ENCODE measurements at places on chromosomes 2 and 18.

DNA sequence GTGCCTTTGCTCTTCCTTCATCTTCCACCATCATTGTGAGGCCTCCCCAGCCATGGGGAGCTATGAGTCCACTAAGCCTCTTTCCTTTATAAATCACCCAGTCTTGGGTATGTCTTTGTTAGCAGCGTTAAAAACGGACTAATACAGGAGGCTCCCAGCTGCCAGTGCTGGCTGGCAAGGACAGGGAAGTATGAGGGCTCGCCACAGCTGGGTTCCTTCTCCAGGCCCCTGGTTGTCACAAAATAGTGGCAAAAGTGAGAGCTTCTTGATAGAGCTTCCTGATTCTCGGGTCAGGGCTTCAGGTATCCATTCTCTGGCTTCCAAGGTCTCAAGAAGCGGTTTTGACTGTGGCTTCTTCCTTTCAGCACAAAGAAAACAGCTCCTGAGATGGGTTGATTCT, 85.0 kb downstream of the ZNF516 start:
- no peak for DNase-seq

DNA sequence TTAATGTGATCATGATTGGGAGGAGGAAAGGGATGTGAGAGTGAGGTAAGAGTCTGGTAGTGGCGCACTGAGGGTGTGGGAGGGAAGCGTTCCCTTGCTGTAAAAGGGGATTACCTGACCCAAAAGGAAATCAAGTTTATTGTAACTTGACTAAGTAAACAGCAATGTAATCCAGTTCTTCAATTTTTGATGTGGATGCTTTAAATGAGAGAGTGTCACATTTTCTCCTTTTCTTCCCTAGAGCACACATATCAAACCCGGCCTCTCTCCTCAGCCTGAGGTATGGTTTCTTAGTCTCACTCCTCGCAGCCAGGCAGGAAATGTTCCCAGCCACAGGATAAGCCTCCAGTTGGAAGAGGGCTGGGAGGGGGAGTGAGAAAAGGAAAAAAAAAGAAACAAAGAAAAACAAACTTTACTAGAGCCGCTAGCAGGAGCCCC, 688 bp upstream of the ARHGAP28 start:
- DNase-seq: no peak

GRCh38 chr2:45192991-45193390, 183.7 kb upstream of the SIX2 start:
- no peak for DNase-seq

DNA sequence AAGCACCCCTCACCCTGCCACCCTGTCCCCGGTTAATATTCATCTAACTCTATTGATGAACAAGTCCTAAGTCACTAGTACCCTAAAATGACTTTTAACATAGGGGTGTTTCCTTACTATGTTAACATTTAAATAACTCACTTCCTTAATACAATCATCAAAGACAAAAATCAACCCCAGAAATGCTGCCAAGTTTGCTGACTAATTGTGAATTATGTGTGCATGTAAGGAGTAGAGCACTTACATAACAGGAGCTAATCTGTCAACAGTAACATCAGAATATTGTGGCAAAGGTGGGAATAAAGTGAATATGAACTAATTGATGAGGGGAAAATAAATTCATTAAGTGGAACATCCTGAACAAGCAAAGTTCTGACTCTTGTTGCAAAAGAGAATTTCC, 81.4 kb upstream of the ERBB4 start:
- DNase-seq: no peak

- no peak for DNase-seq
Observed at GRCh38 chr2:162475661-162476060, 131.7 kb downstream of the GCA start.

DNA sequence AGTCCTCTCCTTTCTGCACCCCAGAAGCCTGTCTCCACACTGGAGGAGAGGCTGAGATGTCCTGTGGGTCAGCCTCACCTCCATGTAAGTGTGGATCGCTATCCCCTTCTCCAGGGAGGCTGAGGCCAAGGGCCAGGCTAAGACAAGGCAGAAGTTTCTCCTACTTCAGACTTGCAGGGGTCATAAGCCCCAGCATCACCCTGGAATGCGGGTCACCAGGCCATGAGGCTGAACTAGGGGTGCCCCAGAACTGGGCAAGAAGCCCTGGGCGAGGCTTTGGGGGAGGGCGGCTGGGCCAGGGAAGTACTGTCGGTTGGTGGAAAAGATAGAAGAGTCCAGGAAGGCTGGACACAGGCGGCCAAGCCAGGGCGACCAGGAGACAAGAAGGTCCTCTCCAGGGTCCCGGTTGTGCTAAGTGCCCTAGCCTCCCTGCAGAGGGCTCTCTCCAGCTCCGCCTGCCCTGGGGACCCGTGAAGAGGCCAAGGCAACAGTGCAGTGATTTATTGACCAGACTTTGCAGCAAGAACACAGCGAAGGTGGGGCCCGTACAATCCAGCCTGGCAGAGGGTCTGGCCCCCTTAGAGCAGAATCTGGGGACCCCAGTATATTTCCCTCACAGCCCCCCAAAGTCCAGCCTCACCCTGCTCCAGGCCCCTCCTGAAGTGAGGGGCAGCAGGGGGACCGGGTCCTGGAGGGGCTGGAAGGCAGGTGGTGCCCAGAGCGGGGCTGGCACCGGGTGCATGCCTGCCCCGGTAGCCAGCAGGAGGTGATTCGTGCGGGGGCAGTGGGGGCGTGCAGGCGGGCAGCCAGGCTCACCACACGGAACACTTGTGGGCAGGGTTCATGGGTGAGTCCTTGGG, 8.1 kb downstream of the ECEL1 start:
- DNase-seq: no peak

DNA sequence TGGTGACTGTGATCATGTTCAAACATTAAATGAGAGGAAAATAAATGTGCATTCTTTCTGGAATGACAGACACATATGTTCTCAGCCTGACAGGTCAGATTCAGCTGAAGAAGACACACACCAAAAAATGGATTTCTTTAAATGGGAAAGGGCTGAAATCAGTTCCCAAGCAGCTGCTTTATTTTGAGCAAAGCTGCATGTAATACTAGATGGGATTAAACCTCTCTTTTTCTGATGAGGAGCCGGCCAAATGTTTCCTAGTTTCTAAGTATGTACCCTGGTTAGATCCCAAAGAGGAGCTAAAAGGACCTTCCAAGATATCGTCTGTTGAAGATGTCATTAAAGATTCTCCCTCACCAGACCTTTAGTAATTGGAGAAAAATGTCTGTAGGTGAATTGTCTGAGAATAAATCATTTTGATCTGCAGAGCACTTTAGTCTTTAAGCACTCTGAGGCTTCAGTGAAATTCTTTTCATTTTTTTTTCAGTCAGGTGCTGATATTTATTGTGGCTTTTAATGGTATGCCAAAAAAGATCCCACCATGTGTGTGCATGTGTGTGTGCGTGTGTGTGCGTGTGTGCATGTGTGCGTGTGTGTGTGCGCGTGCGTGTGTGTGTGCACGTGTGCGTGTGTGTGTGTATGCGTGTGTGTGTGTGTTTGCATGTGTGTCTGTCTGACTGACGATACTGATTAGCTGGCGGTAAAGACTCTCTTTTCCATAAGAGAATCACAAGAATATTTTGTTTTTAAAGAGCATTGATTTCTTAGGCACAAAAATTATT, 175.8 kb downstream of the IRS1 start:
- no peak for DNase-seq

DNA sequence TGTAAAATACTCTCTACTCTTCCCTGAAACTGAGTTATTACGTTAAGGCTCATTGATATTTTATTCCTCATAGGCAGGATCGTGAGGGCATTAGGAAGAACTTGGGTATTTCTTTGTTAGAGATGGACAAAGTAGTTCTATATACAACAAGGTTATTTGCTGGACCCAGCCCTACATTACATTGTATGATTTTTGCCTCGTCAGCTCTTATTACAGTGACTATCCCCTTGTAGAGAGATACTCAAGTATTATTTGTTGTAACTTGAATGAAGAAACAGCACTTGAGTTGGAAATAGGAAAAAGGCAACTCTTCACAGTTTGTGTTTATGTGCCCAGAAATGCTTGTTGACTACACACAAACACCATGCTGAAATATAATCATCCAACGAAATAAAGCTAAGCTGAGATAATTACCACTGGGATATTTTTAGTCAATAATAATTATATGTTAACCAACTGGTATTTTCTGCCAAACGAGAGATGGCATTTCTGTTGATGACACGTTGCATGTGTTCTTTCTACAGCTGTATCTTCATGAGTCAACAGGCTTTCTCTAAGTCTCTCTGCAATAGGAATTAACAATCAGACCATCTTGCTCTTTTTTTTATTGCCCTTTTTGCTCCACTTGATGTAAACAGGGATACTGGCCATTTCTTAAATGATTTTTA, 947.6 kb downstream of the DPP10 start:
- no peak for DNase-seq

GRCh38 chr2:199282309-199282708, 175.4 kb downstream of the SATB2 start:
- DNase-seq: no peak

DNA sequence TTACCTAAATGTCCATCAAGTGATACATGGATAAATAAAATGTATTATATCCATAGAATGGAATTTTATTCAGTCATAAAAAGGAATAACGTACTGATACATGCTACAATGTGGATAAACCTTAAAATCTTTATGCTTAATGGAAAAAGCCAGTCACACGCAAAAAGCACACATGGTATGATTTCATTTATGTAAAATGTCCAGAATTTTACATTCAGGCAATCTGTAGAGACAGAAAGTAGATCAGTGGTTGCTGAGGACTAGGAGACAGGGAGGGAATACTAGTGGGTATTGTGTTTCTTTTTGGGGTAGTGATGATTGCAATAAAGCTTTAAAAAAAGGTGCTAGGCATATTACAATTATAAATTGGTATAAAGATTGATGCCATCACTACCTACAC, 30.7 kb upstream of the CD302 start:
- no peak for DNase-seq

GRCh38 chr2:180463608-180464007, 456.5 kb upstream of the CWC22 start:
- DNase-seq: no peak

- peak; percentile 35 for DNase-seq
Observed at GRCh38 chr2:84556190-84556589, 39.9 kb downstream of the DNAH6 start.

DNA sequence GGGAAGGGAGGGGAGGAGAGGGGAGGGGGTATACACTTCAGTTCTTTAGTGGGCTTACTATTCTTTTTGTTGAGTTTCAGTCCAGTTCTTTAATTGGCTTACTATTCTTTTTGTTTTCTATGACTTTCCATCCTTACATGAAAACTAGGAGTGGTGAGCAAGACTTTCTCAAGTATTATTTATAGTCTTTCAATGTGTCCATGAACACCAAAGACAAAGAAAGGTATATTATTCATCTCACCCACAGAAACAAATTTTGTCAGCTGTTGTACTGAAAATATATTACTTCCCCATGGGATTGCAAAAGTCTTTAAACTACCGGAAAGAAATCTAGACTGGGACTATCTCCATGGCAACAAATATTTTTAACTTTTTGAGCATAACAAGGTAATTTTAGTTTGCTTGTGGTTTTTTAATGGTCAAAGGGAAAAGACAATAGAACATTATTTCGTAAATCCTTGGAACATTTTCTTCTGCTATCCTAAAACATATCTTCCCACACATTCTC, 17.6 kb downstream of the ADAM17 start:
- DNase-seq: no peak

- DNase-seq: no peak
Observed at GRCh38 chr2:191030521-191031154, 16.7 kb upstream of the STAT1 start.

DNA sequence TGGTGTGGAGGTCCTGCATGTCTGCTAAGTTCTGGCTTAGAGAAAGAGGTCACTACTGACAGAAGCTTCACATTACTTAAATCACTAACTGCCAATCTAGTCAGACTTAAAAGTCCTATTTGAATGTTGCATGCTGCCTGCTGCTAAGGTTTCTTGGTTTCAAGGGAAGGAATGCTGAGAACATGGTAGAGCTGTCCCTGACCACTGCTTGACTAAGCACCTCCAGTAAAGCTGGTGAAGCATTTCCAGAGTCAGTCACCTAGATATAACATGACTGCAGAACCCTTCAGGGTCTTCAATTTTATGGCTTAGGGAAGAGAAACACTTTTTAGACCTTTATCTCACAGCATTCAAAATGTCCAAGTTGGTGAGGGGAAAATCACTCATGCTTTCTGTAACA, 2178.3 kb upstream of the PIK3C3 start:
- DNase-seq: no peak

DNA sequence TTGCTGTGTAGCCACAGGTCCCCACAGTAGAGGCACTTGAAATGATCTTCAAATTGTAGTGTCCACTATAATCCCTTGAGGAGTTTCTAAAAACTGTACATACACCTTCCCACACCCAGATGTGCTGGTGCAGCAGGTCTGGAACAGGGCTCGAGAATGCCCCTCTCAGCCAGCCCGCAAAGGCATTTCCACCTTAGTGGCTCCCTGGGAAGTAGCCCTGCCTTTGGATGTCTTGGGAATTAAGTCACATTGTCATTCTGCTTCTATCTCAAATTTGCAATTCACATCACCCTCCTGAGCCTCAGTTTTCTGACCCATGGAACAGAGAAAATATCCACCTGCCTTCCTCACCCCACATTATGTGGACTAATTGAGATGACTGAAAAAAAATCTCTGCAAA, 44.3 kb upstream of the TCF7L1 start:
- no peak for DNase-seq

DNA sequence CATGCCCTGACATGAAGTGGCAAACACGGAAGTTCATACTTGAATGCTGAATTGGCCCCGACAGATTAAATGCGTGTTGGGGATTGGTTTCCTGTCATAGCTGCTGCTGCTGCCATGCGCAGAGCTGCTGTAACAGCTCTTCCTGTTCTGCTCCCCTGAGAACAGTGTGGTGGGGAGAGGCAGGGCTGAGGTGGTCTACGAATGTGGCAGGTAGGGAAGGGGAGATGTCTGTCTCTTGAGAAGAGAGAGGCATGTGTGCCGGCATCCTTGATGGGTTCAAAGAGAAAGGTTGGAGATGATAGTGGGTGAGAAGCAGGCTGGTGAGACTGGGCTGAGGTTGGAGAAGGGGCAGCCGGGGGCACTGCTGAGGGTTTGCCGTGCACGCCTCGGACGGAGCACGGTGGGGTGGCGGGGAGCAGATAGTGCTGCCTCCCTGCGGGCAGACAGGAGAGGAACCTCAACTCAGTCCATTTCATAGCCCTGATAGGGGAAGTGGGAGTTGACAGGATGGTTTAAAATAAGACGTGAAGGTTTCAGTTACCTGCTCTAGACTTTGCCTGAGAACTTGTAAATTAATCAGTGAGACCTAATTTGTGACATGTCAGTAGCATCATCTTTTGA, 46.1 kb downstream of the TMEM185B start:
- peak; percentile 81 for DNase-seq

- DNase-seq: no peak
Observed at GRCh38 chr2:98216616-98217015, 129.6 kb upstream of the CNGA3 start.

GRCh38 chr2:30503007-30503694, 56.1 kb downstream of the LCLAT1 start:
- DNase-seq: no peak

GRCh38 chr2:131801210-131801744, 273.6 kb downstream of the CCDC74A start:
- DNase-seq: no peak

DNA sequence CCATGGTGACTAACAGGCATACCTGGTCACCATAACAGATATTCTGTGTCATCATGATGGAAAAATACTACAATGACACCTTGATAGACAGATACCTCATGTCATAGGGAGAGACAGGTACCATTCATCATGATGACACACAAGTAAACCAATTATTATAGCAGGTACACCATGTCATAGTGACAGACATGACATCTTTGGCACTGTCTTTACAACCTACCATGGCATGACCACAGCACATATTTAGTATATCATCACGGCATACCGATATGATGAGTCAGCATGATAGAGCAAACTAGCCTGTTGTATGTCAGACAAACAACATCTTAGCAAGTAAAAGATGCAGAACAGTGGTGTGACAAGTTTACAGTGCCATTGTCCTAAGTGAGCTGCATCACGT, 101.3 kb upstream of the KLHL29 start:
- DNase-seq: no peak

Data from stimulated activated CD4-positive, alpha-beta T cell treated with anti-CD3 and anti-CD28 coated beads, Interleukin-1b, Interleukin-23, amount 100 ng/mL, for 48 hours (primary cell).